NCI-H1105 (cell line): ENCODE measurements at places on chromosomes 5 and 9.

DNA sequence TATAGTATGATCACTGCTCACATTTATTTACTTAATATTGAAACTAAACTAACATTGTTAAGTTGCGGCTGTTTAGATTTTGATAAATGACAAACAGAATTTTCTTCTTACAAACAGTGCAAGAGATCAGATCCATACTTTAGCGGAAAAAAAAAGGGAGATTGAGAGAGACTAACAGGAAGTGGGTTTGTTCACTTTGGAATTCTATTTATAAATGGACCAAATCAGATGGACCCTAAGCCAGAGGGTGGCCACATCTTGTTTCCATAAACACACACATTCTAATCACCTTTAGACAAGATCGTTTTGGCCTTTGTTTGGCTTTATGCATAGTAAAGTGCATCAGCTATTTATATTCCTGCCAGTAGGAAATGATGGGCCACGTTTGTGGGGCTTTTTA, 381.4 kb upstream of the CD180 start:
- no peak for DNase-seq

DNA sequence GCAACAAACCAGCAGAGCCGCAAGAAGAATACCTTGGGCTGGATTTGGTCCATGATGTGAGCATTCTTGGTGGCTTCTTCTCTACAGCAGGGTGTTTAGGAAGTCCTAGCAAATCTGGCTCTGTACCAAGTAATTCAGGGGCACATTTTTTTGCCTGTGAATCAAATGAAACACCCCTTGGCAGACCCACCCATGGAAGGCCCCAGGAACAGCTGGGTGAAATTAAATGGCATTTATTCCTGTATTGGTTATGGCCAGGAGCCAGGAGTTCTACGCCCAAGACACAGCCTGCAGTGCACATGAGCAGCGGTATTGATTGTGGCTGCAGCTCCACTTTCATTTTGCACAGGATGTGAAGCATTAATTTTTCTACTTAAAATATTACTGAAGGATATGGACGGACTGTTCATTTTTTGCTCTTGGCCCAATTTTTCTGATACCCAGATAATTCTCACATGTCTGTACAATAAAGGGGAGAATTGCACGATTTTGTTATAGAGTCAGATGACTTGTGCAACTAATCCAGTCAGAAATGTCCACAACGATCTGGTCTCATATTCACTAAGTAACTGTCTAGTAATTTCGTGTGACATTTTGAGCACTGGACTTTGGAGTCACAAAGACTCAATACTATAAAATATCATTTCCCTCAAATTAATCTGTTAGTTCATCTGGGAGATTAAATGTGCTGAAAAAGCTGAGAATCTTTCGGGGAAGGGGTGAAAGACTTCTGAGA, 120.7 kb upstream of the APC start:
- peak; percentile 40 for DNase-seq

DNA sequence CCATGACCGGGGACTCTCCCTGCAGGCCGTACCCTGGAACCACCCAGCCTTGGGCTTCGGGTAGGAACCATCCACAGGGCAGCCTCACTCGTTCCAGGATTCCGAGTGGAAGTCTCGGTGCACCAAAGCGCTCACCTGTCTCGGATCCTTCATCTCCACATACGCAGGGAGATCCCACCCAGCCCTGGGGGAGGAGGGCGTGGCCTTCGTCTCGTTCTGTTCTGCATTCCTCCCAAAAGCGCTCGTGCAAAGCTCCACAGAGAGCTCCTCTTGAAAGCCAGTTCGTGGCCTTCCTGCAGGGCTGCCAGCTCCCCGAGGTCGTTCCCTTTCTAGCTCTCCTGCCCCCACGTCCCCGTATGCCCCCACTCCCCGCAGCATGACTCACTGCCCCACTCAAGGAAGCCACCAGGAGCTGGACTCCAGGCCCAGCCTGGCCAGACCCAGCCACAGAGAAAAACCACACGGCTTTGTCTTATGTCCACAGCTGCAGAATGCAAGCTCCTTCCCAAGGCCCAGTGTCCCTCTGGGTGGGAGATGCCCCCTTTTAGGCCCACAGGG, 65.0 kb upstream of the SARDH start:
- DNase-seq = no peak

DNA sequence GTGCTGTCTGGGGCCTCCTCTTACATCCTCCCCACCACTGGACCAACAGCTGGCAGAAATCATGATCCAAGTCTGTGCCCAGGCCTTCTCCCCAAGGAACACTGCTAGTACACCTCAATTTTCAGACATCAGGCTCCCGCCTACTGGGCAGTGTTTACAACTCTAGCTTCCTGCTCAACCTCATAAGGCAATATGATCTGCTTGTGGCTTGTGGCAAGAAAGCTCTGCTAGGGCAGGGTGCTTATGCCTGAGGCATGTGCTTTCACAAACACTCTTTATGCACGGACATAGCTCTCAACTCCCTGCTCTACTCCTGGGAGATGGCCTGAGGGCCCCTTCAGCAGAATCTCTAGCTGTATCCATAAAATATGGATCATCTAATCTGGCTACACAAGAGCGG, 32.5 kb downstream of the SH3TC2 start:
- no peak for DNase-seq

- DNase-seq = no peak
These were observed 13.7 kb downstream of the TMEFF1 start for GRCh38 chr9:100486479-100487176.

- DNase-seq = peak; percentile 26
These were observed 126.3 kb downstream of the TRIO start for GRCh38 chr5:14269395-14269794.
